Dermis blood vessel endothelial cell (primary cell): ENCODE measurements at places on chromosomes 11 and 22.

DNA sequence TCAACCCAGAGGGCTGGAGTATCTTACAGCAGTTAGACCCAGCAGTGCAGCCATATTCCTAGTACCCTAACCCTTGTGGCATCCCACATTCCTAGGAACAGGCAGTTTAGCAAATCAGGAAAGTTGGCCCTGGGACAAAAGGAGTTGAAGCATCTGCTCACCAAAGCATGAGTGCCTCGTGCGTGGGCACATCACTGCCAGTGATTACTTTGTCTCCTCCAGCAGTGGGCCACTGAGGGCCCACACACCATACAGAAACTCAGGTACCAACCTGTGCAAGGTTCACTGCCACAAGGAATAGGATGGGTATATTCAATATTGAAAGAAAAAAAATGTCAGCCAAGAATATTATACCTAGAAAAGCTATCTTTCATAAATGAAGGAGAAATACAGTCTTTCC is 227.5 kb upstream of the CNTN5 start:
- no peak for DNase-seq

DNA sequence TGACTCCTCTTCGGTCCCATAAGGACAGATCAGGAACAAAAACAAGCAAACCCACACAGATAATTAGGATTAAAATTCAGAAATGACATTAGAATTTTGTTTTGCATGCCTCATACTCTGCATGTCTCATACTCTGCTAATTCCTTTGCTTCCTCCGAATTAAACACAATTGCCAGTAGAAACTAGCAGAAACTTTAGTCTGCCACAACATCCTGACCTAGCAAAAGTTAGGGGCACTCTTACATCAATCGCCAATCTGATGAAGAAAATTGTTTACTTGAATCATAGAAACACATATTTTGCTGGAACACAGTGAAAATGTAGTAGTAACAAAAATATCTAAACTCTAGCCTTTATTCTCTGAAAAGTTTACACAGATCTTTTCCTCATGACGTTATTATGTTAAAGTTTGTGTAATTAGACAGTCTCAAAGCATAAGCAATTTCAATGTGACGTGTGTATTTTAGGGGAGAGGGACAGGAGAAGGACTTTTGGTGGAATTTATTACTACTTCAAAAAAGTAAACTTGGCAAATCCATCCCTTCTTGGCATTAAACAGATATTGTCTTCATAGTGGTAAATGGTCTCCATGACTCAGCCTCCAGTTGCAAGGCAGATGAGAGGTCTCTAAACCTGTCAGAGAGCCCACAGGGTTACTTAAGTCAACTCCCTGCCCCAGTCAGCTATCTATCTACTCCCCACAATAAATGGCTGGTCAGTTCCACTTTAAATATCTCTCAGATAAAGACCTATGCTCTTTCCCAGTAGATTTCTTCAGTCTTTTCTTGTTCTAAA is 249.8 kb upstream of the UBASH3B start:
- no peak for DNase-seq

GRCh38 chr11:66032957-66033735 is 6.9 kb upstream of the CATSPER1 start:
- no peak for DNase-seq

GRCh38 chr11:128105511-128105910 is 481.8 kb downstream of the ETS1 start:
- DNase-seq = no peak

DNA sequence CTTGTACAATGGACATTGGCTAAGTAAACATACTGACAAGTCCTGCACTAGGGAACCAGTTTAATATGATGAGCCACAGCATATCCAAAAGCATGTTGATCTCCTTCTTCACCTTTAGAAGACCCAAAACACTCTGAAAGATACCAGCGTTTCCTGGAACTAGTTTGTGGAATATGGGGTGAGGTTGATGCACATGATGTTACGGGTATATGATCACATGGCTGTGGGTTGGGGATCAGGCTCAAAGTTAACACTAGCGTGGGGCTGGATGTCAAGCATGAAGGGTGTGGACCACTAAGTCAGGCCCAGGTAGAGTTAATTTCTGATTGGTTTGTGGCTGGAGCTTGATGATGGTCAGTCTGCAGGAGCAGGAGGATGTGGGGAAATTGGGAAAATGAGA is 9.0 kb downstream of the IGLL5 start:
- DNase-seq = no peak

GRCh38 chr11:115653926-115654325 is 149.7 kb upstream of the CADM1 start:
- DNase-seq = no peak

DNA sequence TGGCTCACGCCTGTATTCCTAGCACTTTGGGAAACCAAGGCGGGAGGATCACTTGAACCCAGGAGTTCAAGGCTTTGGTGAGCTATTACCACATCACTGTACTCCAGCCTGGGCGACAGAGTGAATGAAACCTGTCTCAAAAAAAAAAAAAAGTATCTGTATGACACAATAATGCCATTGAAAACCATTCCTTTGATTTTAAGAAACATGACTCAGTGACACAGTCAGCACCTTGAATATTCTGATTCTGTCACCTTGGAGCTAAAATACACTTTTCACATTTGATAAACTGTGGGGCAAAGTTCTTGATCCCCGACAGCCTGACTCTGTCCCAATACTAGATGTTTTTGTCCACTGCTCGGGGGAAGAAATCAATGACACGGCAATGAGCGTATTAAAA is 16.7 kb upstream of the ELFN2 start:
- no peak for DNase-seq

DNA sequence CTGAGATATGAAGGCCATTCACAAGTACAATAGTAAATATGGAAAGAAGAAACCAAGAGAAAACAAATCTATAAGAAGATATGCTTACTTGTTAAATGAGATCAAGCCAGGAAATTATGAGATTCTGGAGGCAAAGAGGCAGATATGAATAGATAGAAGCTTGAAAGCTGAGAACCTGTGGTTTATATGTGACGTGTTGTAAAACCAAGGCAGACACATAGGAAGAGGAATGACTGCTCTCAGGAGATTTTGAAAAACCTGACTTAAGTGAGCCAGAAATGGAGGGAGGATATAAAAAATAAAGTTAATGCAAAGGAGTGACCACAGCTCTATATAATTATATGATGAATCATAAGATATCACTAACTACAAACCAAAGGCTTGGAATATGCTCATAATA is 1160.5 kb upstream of the CNTN5 start:
- no peak for DNase-seq

- DNase-seq = no peak
These were observed 692.1 kb downstream of the OPCML start for GRCh38 chr11:132840191-132840590.

DNA sequence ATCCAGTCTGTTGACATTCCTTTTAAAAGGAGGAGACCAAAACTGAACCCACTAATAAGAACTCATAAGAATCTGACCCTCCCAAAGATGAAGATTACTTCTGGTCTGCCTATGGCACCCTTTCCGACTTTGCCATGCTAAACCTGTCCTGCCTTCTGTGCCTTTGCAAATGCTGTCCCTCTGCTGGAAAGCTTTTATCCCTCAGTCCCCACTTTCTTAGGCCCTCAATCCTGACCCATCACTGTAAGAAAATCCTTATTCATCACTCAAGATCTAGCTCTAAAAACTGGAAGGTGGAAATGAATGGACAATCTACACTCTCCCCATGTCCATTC is 10.4 kb downstream of the MPZL3 start:
- no peak for DNase-seq

GRCh38 chr22:25172153-25172552 is 27.5 kb upstream of the CRYBB3 start:
- DNase-seq = peak; percentile 67

- DNase-seq = no peak
These were observed 124.3 kb upstream of the RASSF10 start for GRCh38 chr11:12884751-12885318.

GRCh38 chr11:62602141-62603071 is 741 bp upstream of the MTA2 start:
- DNase-seq = peak; percentile 65

DNA sequence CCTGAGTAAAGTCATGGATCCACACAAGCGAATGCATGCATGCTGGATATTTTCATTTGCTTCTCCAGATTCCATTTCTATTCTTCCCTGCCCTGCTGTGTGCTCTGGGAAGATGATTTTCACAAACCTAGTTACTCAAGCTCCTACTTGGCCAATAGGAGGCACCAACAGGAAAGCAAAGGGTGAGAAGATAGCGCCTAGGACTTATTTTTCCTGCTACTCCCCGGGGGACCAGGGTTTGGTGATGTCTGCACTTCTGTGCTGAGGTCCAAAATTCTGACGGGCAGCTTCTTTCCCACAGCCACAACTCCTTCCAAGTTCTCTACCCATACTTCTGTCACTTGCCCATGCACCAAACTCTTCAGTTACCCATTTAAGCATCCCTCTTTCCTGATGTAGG is 509.3 kb upstream of the TENM4 start:
- DNase-seq = no peak

- DNase-seq = no peak
These were observed 393.5 kb downstream of the JRKL start for GRCh38 chr11:96783311-96783710.

DNA sequence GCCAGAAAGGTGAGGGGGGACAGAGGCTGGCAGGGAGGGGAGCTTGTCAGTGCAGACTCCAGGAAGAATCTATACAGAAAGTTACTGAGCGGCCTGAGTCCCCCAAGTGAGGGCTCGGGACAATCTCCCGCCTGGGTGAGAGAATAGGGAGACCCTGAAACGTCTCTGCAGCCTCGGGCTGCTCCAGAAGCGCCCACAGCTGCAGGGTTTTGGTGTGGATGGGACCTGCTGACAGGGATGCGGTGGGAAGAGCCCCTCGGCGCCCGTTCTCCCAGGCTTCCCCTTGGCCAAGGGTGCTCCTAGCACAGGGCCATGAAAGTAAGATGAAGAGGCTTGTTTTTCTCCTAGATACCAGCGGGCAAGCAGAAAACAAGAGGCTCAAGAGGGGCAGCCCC is 743 bp upstream of the RCE1 start:
- no peak for DNase-seq

- no peak for DNase-seq
These were observed 1.3 kb upstream of the BARX2 start for GRCh38 chr11:129374081-129374992.

- DNase-seq = no peak
These were observed 49.9 kb upstream of the CD5 start for GRCh38 chr11:61052182-61052972.

- no peak for DNase-seq
These were observed 811.4 kb downstream of the BRD1 start for GRCh38 chr22:49015993-49016908.

DNA sequence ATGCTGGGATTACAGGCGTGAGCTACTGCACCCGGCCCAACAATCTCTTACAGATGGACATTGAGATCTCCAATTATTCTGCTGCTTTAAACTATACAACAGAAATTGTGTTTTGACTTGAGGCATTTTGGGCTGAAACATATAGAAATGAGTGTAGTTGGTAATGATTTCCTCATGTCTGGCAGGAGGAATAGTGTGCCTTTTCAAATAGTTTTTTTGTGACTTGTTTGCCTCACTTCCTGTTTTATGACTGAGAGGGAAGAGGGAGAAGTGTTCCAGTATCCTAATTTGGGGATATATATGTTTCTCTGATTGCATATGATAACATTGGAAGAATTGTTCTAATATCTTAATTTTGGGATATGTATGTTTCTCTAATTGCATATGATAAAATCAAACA is 40.2 kb downstream of the EP300 start:
- no peak for DNase-seq

GRCh38 chr11:762421-763072 is 14.7 kb downstream of the GATD1 start:
- peak; percentile 35 for DNase-seq

- DNase-seq = no peak
These were observed 11.4 kb upstream of the PITPNB start for GRCh38 chr22:27930331-27931060.

DNA sequence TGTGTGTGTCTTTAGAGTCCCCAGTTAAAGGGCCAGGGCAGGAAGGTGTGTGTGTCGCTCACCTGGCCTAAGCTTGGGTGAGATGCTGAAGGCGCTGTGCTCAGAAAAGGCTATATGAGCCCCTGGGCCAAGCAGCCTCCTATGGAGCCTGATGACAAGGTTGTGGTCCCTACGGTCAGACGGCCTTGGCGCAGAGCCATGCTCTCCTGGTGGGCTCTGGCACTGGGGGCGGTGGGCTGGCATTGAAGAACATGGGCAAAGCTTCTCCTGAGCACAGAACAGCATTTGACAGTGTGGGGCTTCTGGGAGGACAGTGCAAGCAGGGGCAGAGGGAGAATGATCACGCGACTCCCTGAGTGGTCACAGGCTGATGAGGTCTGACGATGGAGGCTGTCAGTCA is 10.7 kb upstream of the LRRC10B start:
- no peak for DNase-seq

DNA sequence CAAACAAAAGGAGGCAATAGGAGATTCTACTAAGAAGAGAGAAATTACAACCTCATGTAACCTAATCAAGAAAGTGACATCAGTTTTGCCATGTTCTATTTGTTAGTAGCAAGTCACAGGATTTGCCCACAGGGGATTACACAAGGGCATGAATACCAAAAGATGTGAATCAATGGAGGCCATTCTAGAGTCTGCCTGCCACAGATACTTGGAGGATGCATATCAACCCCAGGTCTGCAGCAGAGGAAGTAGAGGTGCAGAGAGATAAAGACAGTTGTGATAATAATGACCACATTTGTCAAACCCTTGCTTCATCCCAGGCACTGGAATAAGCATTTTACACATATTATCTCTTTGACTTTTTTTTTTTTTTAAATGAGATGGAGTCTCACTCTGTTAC is 2.4 kb upstream of the ASCC2 start:
- DNase-seq = no peak

- DNase-seq = peak; percentile 14
These were observed 20.0 kb upstream of the NUCB2 start for GRCh38 chr11:17256512-17256911.

DNA sequence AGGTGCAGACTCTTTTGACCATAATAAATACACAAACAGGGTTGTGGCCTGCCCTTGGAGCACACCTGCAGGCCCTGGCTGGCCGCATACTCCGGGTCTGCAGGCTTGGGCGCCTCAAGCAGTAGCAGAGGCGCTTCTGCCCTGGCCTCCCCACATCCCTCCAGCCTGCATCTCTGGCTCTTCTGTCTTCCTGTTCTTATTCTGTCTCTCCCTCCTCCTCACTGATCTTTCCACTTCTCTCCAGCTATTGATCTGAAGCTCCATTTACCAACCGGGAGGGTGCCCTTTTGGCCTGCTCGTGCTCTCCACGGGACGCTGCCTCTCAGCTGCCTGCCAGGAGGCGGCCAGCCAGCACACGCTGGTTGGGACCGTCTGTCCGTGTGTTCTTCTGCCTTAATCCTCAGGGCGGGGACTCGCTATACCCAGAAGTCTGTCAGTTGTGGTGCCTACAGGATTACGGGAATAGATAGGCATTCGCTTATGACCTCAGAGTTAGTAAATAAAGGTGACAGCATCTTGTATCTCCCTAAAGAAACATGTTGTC is 5.2 kb downstream of the UPB1 start:
- no peak for DNase-seq

DNA sequence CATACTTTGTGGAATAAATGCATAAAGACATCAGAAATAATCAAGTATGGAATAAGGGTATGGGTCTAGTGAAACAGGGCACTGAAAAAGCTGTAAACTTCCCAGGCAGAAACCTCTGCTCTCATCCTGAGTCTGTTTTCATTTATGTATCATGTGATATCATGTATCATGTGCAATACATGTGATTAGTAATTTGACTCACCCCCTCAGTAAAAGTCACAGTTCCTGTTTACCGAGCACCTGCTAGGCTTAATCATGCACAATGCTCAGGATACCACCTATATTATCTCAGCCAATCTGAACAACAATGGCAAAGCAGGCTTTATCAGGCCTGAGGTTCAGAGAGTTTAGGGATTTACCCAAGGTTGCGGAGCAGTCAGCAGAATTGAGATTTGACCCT is 250.6 kb upstream of the TENM4 start:
- no peak for DNase-seq
